ENCODE measurements at places on chromosomes 3 and 15.

DNA sequence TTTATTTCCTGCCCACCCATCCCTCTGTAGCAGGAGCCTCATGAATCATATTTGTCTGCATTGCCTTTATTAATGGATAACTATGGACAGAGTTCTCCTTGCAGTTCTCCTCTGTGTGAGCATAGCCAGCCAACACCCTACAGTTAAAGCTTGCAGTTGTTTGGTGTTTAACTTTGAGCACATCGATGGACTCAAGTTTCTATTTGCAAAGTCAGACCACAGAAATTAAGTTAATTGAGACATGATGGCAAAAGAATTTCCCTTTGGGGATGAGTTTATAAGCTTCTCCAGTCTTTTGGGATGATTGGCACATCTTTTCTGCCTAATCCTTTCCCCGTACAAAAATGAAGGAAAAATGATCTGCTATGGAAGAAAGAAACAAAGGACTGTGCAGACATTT lies 398.9 kb upstream of the THBS1 start:
- DNase-seq = no peak

- DNase-seq = peak; percentile 12
These were observed 15.4 kb downstream of the DPH3 start for GRCh38 chr3:16249336-16249735.

DNA sequence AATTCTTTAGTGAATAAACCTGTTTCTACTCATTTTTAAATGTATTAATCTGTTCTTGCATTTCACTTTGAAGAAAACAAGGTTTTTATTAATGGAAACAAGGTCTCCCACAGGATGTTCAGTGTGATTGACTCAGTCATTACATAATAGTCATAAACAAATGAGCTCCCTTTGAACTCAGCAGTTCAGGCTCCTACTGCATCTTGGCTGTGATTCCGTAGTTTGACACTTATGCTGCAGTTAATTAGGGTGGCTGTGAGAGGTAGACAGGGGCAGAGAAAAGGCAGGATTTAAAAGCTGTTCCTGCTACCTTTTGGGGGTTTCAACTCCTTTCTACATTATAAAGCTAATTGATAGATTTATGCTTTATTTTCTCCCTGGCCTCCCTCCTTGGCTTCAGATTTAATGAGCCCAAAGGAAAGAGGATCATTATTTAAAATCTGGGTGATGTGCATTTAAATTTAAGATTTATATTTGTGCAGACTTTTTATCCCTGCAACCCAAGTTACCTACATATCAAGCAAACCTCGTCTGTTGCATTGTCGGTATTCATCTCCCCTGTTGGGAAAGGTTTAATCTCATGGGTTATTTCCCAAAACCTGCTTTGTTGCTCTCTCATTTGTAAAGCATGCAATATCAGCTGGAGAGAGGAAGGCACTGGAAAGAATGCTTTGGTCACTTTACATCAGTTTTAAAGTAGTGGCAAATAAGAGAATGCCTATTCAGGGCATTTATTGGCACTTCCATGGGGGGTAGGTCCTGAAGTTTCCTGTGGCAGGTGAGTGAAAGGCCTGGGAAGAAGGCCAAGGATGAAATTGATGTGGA lies 345.0 kb upstream of the NR2E3 start:
- DNase-seq = no peak

DNA sequence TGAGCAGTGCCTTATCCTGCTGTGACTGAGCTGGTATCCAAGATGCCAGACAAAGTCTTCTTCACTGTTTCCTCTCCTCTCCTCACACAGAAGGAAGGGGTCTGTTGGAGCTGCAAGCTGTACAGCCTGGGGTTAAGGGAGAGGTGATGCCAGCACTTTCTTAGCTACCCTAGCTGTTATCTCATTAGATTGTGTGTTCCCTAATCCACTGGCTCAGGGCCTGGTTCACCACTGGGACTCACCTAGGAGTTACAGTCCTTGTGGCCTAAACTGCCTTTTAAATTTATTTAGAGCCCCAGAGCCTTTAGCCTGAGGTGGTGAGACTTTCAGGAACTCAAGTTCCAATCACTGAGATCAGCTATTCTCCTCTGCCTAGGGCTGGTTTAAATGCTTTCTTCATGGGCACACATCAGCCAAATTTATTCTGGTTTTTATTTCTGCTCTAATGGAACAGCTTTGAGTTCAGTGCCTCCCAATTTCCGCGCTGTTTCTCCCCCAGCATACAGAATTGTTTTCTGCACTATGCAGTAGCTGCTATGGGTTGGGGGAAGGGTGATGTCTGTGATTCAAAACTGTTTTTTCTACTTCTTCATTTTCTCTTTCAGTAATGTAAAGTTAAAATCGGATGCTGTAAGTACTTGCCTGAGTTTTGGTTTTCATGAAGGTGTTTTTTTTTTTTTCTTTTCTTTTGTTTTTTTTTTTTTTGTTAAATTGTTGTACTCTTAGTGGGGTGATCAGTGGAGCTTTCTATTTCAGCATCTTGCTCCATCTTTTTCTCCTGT lies 198.8 kb downstream of the DOCK3 start:
- no peak for DNase-seq

DNA sequence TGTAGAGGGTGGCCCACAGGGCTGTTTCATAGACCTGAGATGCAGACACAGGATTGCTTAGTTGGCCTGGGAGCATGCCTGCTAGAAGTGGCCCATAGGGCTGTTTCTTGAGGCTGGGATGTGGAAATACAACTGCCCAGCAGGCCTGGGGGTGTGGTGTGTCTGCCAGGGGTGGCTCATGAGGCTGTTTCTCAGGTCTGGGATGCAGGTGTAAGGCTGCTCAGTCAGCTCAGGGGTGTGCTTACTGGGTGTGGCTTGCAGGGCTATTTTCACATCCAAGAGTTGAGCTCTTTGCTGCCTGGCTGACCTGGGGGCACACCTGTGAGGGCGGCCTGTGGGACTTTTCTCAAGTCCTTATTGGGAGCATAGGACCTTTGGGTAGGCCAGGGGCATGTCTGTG lies 131.3 kb downstream of the DOCK3 start:
- no peak for DNase-seq

GRCh38 chr3:148366743-148367410 lies 330.8 kb upstream of the AGTR1 start:
- no peak for DNase-seq

DNA sequence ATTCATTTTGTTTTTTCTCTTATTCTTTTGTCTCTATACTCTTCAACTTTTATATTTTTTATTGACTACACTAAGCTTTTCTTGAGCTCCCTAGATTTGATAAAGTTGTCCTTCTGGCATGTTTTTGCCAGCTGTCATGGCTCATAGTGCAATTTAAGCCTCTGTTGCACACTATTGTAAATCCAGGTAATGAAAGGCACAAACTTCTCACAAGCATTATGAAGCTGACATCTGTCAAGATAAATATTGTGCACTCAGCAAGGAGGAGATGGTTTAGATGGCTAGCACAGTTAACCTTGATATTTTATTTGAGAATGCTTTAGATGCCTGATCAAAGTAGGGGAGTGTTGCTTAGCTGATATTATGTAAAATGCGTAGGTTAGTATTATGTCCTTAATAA lies 1280.9 kb downstream of the NSUN3 start:
- no peak for DNase-seq

GRCh38 chr3:10570196-10570946 lies 65.0 kb upstream of the ATP2B2 start:
- DNase-seq = no peak

DNA sequence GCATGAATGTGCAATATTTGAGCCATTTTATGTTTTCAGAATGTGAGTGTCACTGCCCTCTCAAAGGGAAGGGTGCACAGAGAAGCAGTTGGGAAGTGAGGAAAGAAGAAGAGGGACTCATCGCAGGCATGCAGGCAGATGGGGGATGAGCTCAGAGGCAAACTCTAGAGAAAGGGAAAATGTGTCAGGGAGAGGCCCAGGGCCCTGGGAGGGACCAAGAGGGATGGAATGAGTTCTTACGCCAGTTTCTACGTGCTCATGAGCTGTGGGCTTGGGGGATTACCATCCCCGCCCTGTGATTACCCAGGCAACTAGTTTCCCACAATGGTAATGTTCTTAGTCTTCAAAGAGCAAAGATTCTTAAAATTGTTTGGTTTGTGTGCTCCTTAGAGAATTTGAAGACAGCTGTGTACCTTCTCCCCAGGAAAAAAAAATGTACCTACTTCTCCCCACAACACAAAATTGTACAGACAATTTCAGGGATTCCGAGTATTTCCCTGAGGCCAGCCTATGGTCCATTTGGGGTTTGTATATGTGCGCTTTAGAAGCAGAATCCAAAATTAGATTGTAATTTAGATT lies 17.8 kb downstream of the GCSAM start:
- DNase-seq = no peak

DNA sequence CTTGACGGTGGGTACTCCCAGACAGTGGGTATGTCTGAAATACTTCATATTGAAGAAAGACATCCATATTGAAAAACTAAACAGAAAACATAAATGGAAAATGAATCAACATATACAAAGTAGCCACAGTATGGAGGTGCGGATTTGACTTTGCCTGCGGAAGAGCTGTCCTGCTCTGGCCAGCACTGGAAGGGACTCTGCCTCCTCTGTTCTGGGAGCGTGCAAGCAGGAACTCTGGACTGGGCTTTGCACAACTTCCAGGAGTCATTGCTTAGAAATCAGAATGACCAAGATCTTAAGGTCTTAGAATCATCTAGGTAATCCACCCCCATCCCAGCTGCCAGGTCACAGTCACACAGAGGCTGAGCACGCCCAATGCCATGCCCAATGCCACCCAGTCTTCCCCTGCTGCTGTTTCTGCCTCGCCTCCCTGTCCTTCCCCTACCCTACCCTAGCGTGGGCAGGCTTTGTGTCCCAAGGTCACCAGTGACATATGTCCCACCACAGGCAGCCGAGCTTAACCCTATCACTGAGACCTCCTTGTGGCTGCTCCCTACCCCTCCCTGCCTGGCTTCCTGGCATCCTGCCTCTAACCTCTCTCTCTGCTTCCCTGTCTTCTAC lies 36.3 kb downstream of the CDC25A start:
- no peak for DNase-seq

DNA sequence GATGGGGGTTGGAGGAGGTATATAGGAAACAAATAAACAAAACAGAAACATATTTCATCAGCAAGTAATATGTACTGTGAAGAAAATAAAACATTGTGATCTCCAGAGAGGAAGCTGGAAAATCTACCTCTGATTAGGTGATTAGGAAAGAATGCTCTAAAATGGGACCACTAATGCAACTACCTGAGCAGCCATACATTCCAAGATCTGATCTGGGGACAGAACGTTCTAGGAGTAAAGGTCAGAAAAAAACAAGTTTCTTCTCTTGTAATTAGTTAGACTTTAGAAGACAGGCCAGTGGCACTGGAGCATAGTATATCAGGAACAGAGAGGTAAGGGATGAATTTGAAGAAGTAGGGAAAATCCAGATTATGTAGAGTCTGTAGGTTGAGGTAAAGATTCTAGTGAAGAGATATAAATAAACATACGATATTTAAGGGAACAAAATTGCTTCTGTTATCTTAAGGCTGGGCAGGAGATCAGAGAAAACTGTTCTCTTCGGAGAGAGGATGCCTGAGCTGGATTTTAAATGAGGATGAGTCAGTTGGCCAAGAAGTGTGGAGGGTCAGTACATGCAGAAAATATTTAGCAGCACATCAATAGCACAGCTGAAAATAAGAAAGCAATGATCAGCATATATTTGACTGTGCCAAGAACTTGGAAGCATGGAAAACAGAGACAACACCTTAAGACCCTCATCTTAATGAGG lies 429.5 kb downstream of the NLGN1 start:
- no peak for DNase-seq

- DNase-seq = no peak
These were observed 116.5 kb downstream of the THSD4 start for GRCh38 chr15:71231758-71232157.

GRCh38 chr3:116770815-116771450 lies 61.4 kb downstream of the TUSC7 start:
- peak; percentile 27 for DNase-seq

DNA sequence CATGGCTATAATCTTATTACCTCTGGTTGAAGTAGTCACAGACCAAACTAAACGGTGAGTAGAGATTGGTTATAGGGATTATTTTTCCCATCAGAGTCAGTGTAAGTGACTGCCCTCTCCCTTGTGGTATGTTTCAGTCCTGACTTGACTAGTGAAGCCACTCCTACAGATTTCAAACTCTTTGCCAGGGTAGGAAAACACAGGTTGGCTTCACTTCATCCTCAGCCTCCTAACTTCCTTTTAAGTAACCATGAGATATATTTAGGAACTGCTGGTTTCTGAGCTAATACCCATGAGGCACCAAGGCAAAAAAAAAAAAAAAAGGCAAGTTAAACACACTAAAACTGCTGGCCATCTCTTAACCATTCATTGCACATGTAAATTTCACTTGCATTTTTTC lies 349.2 kb upstream of the MCTP2 start:
- DNase-seq = no peak

DNA sequence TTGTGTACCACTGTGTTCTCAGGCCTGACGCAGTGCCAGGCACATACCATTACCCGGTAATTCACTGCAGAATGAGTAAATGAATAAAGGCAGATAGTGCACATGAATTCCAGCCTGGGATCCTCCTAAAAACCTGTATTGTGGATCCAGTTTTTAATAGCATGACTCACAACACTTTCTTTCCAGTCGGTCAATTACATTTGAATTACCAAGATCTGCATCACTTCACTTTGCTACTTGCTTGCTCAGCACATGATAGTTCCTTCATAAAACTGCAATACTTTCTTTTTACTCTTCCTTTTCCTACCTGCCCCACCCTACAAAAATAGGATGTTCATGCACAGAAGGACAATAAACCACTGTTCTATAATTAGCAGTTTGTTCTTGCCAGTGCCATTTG lies 553.8 kb downstream of the MAGI1 start:
- no peak for DNase-seq

DNA sequence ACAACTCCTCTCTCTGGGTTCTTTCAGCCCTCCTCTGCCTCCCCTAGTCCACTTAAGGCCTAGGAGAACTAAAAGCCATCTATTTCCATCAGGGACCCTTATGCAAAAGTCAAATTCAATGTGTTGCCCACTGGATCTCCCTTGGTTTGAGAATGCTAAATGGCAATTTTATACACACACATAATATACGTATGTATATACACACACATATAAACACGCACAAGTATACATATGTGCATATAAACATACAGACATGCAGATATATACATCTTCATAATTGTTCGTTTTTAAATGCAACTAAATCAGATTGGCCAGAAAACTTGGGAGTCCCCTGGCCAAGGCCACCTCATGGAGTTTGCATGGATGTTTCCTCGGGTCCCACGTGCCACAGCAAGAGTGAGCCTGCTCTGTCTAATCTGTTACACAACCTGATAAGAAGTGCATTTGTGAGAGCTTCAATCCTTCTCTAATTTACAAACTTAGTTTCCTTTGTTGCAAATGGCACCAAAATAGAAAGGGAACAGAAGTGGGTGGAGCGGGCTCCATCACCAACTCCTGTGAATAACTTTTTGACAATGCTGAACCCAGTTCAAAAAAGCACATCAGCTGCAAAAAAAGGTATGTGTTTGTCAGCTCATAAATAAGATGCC lies 84.2 kb downstream of the FOXP1 start:
- no peak for DNase-seq

Measured in CD4-positive, alpha-beta T cell treated with Interferon alpha-2 for 1 hour (primary cell).